ENCODE measurements at places on chromosomes 5 and 9. TPM values are rescaled to one million over a fixed set of nuclear protein-coding genes. Genes with fewer than 3 reads are reported as not detected.

Gene BTNL8
- total RNA-seq = not detected

Gene SPATA31A3
- total RNA-seq = not detected

Gene EPB41L4A
- total RNA-seq = 12.9 TPM

Gene SLC45A2
- not detected for total RNA-seq

DNA sequence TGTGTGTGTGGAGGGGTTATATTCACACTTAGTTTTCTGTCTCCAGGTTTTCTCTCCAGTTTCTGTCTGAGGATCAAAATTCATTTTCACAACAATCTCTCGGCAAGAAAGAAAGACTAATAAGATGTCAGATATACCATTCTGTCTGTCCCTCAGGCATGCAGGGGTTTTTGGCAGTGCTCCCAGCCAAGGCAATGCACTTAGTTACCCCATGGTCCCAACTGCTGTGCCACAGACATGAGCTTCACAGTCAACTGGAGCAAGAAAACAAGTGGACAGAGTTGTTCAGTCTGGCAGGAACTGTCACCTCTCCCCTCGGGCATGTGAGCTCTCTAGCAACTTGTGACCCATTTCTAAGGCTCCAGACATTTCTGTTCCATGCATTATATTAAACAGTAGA is 101.7 kb upstream of the LHFPL2 start:
- DNase-seq = no peak

GRCh38 chr9:121439711-121440664 is 59.7 kb downstream of the GGTA1 start:
- no peak for DNase-seq

- no peak for DNase-seq
Observed at GRCh38 chr9:32942755-32943460, 58.5 kb downstream of the APTX start.

GRCh38 chr5:62569470-62569869 is 9.1 kb upstream of the LRRC70 start:
- no peak for DNase-seq

DNA sequence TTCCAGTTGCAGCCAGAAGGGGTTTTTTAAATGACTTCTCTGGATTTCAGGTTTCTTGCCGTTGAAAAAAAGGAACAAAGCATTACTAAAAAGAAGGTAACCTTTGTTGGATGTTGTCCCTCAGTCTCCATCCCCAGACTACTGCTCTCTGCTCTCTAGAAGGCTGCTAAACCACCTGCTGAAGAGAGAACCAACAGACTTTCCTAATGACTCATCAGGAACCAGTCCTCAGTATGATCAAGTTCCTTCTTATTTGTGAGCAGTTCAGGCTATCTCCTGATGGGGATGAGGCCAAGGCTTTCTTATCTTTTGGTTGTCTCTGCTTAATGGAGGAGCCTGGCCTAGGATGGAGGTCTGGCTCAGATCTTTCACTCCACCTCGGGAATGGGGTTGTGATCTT is 4.1 kb downstream of the KIF4B start:
- DNase-seq = no peak

DNA sequence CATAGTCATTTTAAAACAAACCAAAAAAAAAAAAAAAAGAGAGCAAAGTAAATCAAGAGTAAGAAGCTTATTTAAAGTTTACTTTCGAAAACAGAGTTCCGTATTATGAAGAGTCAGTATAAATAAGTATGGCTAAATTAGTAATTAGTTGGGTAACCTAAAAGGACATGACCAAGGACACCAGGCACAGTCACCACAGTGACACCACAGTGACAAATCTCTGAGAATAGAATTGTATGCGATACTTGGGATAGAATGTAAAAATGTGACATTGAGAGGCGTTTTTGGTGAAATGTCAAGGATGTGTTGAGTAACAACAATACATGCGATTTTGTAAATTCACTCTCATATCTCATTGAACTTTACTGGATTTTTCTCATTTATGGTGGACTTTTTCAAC is 150.9 kb upstream of the SPEF2 start:
- DNase-seq = no peak

DNA sequence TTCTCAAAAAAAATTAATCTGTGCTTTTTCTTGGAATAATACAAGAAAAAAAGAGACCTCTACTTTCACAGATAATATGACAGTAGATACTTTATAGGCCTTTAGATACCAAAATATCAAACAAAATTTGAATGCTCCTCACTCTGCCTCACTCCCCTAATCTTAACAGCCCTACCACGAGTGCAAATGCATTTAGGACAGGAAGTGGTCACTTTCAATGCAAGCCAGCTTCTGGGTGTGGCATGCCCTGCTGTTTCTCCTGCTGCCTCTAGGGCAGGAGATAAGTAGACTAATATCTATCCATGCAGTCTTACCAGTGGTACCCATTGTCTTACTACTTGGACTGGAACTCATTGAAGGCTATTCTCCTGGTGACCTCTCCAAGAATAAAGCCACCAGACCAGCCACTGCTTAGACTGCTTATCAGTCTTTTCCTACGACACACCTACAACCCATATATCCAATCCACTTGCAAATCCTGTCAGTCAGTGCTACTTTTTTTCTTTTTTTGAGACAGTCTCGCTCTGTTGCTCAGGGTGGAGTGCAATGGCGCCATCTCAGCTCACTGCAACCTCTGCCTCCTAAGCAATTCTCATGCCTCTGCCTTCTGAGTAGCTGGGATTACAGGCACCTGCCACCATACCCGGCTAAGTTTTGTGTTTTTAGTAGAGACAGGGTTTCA is 23.0 kb downstream of the FRRS1L start:
- no peak for DNase-seq

DNA sequence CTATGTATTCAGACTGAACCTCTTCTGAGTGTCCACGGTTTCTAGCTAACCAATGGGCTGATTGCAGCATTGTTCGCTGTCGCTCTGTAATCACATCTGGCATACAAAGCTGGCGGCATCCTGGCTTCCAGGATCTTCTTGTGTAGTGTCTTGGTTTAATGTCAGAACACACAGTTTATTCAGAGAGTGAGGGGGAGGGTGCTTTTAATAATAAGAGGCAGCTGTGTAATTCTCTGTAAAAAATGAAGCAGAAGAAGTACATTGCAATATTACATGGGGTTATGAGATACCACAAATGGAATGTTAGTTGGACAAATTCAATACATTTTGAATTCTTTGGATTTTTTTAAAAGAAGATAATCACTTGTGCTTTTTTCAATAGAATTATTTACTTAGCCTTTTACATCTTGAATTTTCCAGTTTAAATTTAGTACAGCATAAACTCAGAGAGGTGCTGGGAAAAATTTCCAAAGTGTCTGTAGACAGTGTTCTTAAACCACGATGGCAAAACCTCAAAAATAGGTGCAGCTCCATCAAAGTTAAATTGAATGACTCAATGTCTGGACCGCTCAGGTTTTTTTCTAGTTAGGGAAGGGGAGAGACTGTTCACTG is 206.0 kb downstream of the PCSK1 start:
- DNase-seq = no peak

Data from B cell (primary cell).